A549 treated with AZD2906 at 1 μM for 4 hours (cell line): ENCODE measurements at places on chromosomes 1 and 21. TPM values are rescaled to one million over a fixed set of nuclear protein-coding genes. Genes with fewer than 3 reads are reported as not detected.

AGMAT gene
- total RNA-seq: 6.0 to 7.2 TPM (median 6.7 TPM) in 5 replicates

BGLAP gene
- 0.15 to 0.37 TPM (median 0.32 TPM) in 5 replicates for total RNA-seq

MYOC gene
- not detected in 5 replicates for total RNA-seq

DAB1 gene
- not detected in 5 replicates for total RNA-seq

NUP210L gene
- not detected in 5 replicates for total RNA-seq

TMPRSS2 gene
- total RNA-seq: 0.07 to 0.19 TPM (median 0.12 TPM) in 5 replicates

PTCH2 gene
- 0.11 to 0.30 TPM (median 0.23 TPM) in 5 replicates for total RNA-seq

PDPN gene
- 0.10 TPM in 1 of 5 replicates, not detected in the others for total RNA-seq

PTGFR gene
- not detected in 5 replicates for total RNA-seq

SDHC gene
- total RNA-seq: 238 to 251 TPM (median 241 TPM) in 5 replicates

TACSTD2 gene
- total RNA-seq: not detected in 5 replicates

SV2A gene
- 0.06 to 0.15 TPM (median 0.10 TPM) in 5 replicates for total RNA-seq

CLCNKA gene
- 0.03 to 0.09 TPM (median 0.06 TPM) in 5 replicates for total RNA-seq

CASZ1 gene
- total RNA-seq: 1.4 to 2.0 TPM (median 1.6 TPM) in 5 replicates

SLC44A3 gene
- total RNA-seq: 1.6 to 1.9 TPM (median 1.6 TPM) in 5 replicates

VAV3 gene
- total RNA-seq: 0.41 to 1.5 TPM (median 0.63 TPM) in 5 replicates

TNFRSF9 gene
- total RNA-seq: 1.8 to 3.2 TPM (median 2.3 TPM) in 5 replicates

HAO2 gene
- not detected in 5 replicates for total RNA-seq

SIK1 gene
- 15.3 to 21.6 TPM (median 16.4 TPM) in 5 replicates for total RNA-seq

CD1E gene
- not detected in 5 replicates for total RNA-seq

PPM1J gene
- 0.79 to 1.0 TPM (median 0.90 TPM) in 5 replicates for total RNA-seq
